ENCODE measurements at places on chromosomes 7 and 10.

GRCh38 chr10:35606430-35606829, 1.3 kb downstream of the GJD4 start:
- no peak for DNase-seq

- no peak for DNase-seq
Measured at GRCh38 chr10:127973791-127974311, 66.9 kb downstream of the PTPRE start.

GRCh38 chr7:43790834-43791233, 32.4 kb downstream of the BLVRA start:
- DNase-seq: no peak

DNA sequence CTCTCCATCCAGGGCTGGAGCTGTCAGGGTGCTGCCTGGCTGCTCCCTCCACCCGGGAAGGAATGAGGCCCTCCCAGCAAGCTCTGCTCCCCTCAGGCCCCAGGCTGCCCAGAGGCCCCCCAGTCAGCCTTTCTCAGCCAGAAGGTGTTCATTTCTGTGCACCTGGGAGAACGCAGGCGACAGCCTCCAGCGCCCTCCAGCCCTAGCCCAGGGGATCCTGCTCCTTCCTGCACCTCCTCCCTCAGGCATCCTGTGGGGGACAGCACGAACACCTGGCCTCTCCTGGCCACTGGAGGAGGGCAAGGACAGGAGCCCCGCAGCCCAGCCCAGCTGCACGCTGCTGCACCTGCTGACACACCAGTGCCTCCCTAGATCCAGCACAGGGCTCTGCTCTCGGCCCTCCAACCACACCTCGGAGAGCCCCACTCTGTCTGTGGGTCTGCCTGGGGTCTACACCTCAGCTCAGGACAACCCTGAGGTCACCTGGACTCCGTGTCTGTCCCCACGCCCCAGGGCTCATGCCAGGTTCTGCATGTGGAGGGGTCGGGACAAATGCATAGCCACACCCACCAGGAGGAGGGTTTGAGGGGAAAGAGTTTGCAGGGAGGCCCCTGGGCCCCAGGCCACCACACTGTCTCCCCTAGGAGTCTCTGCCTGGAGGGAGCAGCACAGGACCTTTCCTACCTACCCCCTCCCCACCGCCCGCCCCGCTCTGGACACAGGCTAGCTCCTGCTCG, 7.4 kb upstream of the PWWP2B start:
- no peak for DNase-seq

DNA sequence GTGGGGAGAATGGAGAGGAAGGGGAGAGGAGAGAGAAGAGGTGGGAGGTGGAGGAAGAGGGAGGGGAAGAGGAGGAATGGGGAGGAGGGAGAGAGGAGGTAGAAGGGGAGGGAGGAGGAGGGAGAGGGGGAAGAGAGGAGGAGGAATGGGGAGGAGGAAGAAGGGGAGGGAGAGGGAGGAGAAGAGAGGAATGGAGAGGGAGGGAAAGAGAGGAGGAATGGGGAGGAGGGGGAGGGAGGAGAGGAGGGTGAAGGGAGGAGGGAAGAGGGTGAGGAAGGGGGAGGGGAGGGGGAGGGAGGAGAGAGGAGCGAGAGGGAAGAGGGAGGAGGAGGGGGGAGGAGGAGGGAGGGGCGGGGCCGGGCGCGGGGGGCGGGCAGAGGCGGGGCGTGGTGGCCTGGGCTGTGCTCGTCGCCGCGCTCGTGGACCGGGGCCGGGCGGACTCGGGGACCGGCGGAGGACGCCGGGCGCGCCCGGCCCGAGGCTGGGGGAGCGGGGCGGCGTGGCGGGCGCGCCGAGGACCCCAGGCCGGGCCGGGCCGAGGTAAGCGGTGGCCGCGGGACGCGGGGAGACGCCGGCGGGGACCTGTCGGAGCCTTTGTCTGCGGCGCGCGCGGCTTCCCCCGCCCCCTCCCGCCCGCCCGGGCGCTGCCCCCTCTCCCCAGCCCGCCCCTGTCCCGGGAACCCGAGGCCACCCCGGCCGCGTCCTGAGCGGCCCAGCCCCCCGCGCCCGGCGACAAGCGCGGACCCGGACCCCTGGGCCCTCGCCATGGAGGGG, at the start of gene SLC29A4:
Gene SLC29A4, plus strand, starts transcription at position 401 of the 774 bp plus-strand sequence. CDS start 4,874 bp downstream, outside the sequence.
- DNase-seq: no peak

DNA sequence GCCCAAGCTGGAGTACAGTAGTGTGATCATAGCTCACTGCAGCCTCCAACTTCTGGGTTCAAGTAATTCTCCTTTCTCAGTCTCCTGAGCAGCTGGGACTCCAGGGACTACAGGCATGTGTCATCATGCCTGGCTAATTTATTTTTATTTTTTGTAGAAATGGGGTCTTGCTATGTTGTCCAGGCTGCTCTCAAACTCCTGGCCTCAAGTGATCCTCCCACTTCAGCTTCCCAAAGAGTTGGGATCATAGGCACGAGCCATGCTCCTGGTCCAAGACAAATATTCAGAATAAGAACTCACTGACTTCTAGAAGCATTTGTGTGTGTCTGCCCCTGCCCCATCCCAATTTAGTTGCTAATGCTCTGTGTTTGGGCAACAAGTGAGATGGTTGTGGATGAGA, 151.8 kb downstream of the ITGA8 start:
- no peak for DNase-seq

GRCh38 chr7:100685049-100685605, 8.9 kb downstream of the GIGYF1 start:
- DNase-seq: no peak

GRCh38 chr7:157002819-157003421, 7.5 kb downstream of the MNX1 start:
- no peak for DNase-seq

DNA sequence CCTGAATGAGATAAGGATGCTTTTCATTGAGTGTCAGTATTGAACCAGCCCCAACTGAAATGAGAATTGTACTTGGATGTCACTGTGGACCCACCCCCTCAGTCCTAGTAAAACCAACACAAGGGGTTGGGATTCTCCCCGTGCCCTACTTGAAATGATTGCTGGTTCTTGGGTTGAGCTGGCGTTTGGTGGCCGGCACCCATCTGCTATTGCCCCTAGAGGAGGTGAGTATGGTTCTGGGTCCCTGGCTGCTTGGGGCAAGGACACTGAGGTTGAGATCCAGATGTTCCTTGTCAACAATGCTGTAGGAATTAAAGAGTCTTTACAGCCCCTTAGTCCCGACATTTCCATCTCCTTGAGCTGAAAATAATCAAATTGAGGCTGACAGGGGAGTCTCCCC, 170.0 kb upstream of the ZNF32 start:
- no peak for DNase-seq

DNA sequence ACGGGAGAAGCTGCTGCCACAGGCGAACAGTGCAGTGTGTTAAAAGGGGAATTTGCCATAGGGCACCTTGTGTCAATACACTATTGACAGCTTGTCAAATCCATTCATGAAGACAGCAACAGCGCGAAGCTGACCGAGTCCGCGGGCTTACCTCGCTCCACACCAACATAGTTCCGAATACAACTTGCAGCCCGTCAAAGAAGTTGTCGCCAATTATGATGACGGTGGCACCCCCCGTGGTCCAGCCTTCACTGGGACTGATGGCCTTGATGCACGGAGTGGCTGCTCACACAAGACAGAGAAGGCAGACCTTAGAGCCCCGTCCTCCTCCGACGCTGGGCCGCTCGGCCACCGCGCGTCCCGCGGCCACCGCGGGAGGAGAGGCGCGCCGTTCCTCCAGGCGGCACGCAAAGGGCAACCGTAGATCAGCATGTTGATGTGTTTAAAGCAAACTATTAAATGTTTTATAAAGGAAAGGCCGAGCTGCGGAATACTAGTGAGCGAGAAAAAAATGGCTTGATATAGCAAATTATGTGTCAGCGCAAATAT, 96.4 kb downstream of the EBF3 start:
- DNase-seq: no peak

DNA sequence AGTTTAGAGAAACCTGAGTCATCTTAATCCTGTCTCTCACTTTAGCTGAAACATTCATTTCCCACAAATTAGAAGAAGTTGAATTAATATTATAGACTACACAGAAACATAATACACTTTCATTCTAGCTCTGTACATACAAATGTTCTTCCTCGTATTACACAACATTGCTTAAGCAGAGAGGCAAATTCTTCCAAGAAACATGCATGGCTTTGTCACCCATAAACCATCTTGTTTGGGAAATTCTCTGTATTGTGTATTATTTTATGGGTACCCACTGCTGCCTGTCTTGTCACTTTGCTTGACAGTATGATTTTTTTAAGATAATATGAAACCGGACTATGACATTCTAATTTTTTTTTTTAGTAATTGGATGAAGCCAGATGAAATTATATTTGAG, 104.0 kb downstream of the SRI start:
- no peak for DNase-seq
